Fibroblast of skin of left quadriceps (primary cell): ENCODE measurements at places on chromosomes 13 and 19.

- DNase-seq: no peak
These were observed 8.4 kb downstream of the AP1M1 start for GRCh38 chr19:16206046-16206605.

- no peak for DNase-seq
These were observed 22.5 kb upstream of the ALOX5AP start for GRCh38 chr13:30712536-30713532.

DNA sequence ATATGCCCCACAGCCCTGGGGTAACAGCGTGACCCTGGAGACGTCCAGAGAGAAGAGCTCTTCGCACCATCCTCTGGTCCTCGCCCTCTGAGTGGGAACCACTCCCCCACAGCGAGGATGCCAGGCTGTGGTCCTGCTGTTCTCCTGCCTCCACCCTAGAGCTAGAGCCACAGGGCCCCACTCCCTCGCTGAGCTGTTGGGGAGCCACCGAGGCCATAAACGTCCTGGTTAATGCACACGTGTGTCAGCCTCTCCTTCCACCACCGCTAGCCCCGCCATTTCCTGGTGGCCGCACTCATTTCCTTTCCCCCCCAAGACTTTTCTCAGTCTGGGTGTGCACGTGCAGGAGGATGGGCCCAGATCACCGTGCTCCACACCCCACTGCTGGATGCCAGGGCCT is 11.5 kb downstream of the CEACAM16 start:
- DNase-seq: no peak

DNA sequence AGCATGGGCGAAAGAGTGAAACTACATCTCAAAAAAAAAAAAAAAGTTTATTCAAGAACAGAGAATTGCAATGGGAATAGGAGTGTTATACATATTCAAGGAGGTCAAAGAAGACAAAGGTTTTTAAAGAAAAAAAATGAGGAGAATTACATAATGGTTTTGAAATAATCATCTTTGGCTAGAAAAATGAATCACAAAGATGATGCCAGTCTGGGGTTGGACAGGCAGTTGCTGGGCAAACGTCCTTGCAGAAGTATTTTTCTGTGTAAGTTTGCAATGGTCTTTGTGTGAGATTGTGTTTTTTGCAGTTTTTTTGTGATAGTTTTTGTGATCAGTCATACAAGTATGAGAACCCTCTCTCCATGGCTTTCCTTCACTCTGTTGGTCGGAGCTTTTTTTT is 23.7 kb downstream of the LYPD3 start:
- no peak for DNase-seq

DNA sequence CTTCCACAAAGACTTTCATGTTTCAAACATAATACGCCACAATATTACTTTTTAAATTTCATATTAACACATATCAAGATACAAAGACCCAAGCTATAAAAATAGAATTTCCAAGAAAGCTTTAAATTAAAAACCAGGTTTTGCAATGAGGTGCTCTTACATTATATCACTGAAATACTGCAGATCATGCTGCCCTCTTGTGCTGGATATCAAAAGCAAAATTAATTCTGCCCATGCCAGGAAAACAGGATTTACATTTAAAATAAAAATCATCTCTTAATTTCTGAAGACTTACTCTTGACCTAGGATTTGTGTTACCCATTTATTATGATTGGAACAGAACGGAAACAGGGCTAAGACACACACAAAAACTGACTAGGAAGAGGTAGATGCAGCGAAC is 145.0 kb downstream of the ABCC4 start:
- DNase-seq: no peak

- no peak for DNase-seq
These were observed 7.4 kb upstream of the LSR start for GRCh38 chr19:35241417-35241816.

DNA sequence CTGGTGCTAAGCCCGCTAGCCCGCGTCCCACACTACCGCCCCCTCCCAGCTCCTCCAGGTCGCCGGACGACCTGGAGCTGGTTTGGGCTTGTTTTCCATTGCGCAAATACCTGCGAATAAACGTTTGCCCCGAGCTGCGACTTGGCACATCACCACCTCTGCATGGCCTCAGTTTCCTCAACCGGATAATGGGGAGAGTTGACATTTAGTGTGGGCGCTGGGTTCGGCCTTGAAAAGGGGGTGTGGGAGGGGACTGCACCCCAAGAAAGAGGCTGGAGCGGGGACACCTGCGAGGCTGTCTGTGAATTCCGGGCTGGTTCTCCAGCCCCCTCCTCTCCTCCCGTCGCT is 11.0 kb upstream of the JUND start:
- no peak for DNase-seq

GRCh38 chr19:39017026-39017425 is 15.3 kb downstream of the FBXO27 start:
- DNase-seq: no peak

GRCh38 chr19:30226464-30227011 is 145.6 kb upstream of the ZNF536 start:
- no peak for DNase-seq

DNA sequence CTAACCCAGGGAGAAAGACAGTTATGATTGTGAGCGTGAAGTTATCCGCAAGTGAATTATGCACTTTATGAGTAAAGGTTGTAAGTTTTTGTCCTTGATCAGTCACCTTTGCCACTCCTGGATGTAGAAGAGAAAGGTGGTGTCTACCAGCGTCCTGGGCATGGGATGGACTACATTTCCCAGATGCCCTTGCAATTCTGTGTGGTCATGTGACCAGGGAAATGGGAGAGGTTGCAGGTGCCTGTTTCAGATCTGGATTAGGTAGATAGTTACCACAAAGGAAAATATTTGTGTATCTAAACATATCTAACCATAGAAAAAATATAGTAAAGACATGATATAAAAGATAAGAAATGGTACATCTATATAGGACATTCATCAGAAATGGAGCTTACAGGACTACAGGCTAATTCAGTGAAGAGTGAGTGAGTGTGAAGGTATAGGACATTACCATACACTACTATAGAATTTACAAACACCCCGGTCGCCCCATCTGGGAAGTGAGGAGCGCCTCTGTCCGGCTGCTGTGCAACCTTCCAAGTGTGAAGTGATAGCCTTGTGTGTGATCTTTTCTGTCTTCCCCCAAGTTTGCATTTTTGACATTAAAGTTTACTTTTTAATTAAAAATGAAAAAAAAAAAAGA is 51.6 kb upstream of the CACNA1A start:
- DNase-seq: no peak

GRCh38 chr13:47816831-47817230 is 184.2 kb downstream of the SUCLA2 start:
- DNase-seq: no peak

GRCh38 chr13:85970727-85971126 is 171.5 kb upstream of the SLITRK6 start:
- no peak for DNase-seq

- no peak for DNase-seq
These were observed 3.5 kb downstream of the SPINT2 start for GRCh38 chr19:38267761-38268483.

DNA sequence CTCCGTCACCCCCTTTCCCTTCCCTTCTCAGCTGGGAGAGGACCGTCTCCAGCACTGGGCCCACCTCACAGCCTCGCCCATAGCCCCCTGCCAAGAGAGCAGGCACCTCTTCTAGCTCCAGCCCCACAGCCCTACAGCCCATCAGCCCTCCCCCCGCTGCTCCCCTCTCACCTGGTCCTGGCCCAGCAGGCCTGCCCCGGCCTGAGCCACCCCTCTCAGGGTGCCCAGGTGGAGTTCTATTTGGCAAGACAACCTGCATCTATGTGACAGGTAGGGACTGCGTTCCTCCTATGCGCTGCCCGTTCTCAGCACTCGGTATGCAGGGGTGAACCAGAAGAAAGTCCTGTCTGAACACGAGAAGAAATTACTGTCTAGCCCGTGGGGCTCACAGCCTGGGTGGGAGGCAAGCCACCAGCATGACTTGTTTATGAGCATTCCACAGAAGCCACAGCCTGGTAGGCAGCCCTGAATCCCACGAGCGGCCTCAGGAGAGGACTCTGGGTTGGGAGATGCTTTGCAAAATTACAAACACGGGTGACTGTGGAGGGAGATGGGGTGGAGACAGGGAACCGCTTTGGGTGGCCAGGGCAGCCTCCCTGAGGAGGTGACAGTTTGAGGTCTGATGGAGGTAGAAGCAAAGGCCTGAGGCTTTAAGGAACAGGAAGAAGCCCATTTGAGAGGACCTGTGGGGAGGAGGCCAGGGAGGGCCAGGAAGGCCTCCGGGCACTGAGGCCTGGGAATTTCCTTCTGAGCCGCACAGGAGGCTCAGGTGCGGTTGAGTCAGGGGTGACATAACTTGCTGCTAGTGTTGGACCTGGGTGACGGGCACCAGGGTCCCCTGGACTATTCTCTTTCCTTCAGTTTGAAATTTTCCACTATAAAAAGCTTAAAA is 1.2 kb upstream of the PLEKHF1 start:
- no peak for DNase-seq

DNA sequence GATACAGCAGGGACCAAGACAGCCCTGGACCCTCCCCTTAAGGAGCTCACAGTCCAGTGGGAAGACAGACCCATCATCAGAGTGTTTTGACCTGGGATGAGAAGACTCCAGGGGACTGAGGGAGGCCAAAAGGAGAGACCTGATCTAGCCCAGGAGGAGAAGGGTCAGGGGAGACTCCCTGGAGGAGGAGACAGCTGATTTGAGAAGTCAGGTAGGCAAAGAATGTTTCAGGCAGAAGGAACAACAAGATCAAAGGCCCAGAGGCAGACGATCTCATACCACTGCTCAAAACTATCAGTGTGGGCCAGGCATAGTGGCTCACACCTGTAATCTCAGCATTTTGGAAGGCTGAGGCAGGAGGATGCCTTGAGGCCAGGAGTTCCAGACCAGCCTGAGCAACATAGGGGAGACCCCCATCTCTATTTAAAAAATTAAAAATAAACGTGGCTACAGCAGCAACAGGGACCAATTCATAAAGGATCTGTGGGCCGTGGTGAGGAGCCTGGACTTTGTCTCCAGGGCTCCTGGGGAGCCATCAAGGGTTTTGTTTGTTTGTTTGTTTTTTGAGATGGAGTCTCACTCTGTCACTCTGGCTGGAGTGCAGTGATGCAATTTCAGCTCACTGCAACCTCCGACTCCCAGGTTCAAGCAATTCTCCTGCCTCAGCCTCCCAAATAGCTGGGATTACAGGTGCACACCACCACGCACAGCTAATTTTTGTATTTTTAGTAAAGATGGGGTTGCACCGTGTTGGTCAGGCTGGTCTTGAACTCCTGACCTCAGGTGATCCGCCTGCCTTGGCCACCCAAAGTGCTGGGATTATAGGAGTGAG is 2.2 kb upstream of the COX6B1 start:
- DNase-seq: no peak

GRCh38 chr19:34428549-34429285 is 536 bp downstream of the UBA2 start:
- DNase-seq: no peak
